Left ventricle myocardium superior (tissue), 1 donor: ENCODE measurements at places on chromosomes 2 and 18. TPM values are rescaled to one million over a fixed set of nuclear protein-coding genes. Genes with fewer than 3 reads are reported as not detected.

DNA sequence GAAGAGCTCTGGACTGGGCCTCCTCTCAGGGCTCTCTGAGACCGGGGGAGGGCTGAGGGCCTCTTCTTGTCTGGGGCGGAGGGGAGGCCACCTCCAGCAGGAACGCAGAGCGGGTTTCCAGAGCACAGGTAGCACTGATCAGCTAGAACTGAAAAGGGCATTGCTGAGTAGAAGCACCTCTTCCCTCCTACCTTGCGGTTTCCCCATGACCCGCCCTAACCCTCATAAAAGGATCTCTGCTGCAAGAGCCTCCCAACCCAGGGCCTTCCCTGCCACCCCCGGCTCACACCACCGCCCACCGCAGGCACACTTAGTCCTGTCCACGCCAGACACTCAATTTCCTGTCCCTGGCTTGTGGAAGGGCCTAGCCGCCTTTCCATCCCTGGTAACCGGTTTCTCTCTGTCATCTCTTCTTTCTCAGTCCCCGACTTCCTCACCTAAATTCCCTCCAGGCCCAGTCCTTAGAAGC lies 966 bp downstream of the ADCY3 start:
- DNase-seq, result no peak

GRCh38 chr2:38430597-38431207 lies 53.6 kb upstream of the ATL2 start:
- no peak for DNase-seq

AP1S3 gene
- 0.50 TPM for total RNA-seq

DNA sequence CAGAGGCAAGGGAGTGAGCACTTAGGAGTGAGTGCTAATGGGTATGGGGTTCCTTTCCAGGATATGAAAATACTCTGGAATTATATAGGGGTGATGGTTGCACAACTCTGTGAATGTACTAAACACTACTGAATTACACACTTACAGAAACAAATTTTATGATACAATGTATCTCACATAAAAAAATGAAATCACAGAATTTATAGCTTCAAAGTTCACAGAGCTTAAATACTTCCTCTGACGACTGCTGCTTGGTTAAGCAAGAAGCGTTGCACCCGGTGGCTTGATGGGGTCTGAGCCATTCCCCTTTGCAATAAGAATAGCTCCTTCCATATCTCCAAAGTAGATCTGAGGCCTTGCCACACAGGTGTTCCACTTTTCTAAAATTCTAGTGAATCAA lies 835.1 kb downstream of the TSN start:
- DNase-seq, result no peak

SRD5A2 gene
- not detected for total RNA-seq

GRCh38 chr2:206256706-206257205 lies 17.7 kb upstream of the ZDBF2 start:
- no peak for DNase-seq

DNA sequence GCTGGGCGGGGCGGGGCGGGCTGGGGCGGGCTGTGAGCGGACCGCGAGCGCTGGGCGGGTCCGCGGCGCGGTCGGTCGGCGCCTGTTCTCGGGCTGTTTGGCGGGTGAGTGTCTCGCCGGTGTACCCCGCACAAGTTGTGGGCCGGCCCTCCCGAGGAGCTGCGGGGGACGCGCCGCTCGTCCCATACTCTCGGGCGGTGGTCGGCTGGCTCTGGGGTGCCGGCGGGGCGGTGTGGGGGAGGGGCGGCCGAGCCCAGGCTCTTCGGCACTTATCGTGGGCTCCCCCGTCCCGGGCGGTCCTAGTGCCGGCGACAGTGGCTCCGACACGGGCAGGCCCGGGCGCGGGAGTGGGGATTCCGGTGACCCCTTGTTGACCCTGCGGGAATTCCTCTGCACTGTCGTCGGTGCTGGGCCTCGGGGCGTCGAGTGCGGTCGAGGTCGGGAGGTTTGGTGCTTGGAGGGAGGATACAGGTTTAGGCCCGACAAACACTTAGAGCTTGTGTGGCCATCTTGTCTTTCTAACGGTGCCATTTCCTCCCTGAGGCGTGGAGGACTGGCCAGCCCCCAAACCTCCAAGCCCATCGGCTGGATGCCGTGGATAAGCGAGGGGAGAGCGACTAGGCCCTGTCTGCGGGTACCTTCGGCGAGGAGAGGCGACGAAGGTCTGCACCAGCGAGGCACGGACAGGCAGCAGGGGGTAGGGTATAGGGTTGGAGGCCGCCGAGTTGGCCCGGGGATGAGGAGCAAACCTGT lies at the start of gene SEPTIN2:
Gene SEPTIN2, plus strand, starts transcription at position 47 of the 753 bp plus-strand sequence. CDS start 8,308 bp downstream, outside the sequence.
- no peak for DNase-seq

- no peak for DNase-seq
Measured at GRCh38 chr2:71281950-71282349, 49.6 kb upstream of the ZNF638 start.

DNA sequence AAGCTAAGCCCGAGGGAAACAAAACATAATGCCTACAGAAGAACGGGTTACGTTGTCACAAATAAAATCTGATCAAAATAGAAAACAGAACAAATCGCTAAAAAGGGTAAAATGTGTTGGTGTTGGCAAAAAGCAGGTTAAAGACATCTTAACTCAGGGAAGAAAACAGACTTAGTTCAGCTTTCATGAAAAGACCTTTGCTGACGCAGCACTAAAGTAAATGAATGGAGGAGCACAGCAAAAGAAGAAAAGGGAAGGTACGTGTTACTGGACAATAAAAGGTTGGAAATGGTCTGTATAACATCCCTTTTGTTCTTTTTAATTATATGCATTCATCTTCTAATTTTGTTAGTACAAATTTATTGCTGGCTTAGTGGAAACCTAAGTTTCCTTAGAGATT lies 117.4 kb upstream of the DSEL start:
- DNase-seq, result no peak

DNA sequence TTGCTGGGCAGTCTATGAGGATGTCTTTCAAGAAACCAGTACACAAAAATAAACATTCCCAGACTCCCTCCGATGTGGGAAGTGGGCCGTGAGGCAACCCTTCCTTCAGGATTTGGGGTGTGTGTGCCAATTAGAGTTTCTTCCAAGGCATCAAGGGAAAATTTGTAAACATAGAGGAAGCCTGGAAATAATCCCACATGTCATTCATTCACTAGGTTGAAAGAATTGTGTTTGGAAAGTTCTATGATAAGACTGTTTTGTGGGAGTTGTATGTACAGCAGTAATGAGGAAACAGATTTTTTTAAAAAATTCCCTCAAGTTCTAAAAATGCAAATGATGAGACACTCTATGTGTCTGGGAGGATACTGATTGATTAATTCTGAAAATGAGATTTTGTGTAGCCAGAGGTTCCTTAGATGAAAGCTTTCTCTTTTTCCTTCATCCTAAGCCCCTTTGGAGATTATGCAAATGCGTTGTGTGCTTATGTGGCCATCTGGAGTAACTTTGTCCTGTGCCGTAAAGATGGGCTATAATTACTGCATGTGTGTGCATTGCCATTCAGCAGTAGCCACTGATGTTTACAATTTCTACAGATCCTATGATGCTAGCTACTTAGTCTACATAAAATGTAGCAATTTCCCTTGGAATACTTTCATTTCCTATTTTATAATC lies 107.8 kb upstream of the TPO start:
- DNase-seq, result no peak

CABLES1 gene
- total RNA-seq, result 3.2 TPM

DNA sequence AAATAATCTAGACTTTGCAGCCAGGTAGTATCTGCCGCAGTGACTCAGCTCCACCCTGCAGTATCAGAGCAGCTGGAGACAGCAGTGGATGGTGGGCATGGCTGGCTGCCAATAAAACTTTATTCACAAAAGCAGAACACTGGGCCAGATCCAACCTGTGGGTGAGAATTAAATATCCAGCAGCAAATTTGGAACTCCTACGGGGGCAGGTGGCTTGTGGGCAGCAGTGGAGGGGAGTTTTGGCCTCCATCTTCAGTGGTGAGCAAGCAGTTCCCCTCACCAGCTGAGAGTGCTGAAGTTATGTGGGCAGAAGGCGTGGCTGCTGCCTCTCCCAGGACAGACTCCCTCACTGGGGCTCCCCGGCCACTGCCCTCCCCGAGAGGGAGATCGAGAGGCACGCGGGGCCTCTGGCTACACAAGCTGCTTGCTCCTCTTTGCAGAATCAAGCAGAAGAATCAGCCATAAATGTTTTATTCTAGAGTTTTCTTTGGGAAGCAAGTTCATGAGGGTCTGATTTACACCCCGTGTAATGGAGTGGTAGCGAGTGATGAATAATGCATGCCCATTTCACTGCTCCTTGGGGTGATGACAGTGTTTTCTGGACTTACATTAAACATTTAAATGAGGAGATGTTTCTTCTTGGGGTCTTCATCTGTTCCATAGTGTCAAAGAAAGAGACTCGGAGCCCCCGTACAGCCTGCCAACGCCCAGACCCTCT lies 204.3 kb downstream of the SEPTIN10 start:
- no peak for DNase-seq

DNA sequence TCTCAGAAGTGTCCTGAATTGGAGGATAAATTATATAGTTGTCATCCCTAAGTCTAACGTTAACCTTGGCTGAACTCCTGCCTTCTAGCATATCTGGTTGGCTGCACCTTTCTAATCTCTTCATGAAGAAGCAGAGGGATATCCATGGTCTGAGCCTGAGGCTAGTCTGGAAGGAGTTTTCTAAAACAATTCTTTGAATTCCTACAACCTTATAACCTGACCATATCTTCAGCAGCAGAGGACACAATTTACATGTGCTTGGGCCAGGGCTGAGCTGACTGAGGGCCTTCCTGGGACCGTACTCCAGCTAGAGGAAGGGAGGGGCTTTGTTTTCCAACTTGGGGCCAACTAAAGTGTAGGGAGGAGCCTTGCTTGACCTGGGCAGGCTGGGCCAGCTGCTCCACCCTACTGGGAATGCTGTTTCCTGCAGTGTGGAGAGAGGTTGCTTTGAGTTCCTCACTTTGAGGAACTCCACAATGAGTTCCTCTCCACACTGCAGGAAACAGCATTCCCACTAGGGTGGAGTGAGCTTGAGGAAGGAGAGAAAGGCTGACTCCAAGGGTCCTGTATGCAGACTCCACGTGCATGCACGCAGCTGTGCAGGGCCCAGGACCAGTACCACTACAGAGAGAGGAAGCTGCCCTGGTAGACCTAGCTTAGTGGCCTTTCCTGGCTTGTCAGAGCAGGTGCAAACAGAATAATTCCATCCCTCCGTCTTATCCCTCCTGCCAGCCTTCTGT lies 19.6 kb downstream of the CEP68 start:
- DNase-seq, result peak; percentile 58

DNA sequence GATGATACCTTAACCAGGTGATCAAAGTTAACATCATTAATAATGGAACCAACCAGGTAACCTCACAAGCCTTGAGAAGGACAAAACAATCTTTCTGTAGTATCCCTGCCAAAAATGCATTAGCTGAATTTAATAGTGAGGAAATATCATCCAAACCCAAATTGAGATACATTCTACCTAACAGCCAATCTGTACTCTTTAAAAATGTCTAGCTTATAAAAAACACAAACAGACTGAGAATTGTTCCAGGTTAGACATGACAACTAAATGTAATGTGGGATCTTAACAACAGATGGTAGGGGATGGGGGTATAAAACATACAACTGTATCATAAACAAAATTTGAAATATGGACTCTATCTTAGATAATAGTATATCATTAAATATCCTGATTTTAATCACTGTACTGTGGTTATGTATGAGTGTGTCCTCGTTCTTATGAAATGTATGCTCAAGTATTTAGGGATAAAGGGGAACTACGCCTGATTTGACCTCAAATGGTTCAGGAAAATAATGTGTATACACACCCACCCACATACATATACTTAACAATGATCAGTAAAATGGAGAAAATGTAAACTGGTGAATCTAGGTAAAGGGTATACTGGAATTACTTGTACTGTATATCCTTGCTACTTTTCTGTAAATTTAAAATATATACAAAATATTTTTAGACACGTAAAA lies 1.7 kb downstream of the FANCL start:
- no peak for DNase-seq

GNAL gene
- total RNA-seq, result 5.1 TPM

DSC3 gene
- total RNA-seq, result 0.10 TPM

GRCh38 chr2:239994086-239994485 lies 31.1 kb downstream of the NDUFA10 start:
- DNase-seq, result no peak

- DNase-seq, result no peak
Measured at GRCh38 chr2:20453087-20453486, 6.2 kb downstream of the RHOB start.

DNA sequence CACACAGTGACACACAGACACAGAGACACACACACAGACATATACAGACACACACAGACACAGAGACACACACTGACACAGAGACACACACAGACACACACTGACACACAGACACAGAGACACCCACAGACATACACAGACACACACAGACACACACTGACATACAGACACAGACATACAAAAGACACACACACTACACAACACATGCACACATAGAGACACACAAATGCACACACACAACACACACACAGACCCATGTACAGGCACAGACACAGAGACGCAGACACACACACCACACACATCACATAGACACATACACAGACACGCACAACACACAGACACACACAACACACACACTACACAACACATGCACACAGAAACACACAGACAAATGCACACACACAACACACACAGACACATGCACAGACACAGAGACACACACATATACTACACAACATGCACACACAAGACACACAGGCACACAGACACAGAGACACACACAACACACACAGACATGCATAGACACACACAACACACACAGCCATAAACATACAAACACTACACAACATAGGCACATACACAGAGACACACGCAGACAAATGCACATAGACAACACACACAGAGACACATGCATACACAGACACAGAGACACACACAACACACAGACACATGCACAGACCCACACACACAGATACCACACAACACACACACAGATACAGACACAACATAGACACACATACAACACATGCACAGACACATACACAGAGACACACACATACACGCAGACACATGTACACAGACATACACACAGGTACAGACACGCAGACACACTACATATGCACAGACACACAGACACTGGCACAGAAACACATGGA lies 120.5 kb downstream of the BCL2 start:
- no peak for DNase-seq

SLC8A1 gene
- total RNA-seq, result 1,122 TPM

SLC9A4 gene
- total RNA-seq, result not detected

GRCh38 chr2:70240599-70240998 lies 7.8 kb downstream of the TIA1 start:
- no peak for DNase-seq

GRCh38 chr2:70128005-70128404 lies 40.7 kb downstream of the PCBP1 start:
- DNase-seq, result no peak

DNA sequence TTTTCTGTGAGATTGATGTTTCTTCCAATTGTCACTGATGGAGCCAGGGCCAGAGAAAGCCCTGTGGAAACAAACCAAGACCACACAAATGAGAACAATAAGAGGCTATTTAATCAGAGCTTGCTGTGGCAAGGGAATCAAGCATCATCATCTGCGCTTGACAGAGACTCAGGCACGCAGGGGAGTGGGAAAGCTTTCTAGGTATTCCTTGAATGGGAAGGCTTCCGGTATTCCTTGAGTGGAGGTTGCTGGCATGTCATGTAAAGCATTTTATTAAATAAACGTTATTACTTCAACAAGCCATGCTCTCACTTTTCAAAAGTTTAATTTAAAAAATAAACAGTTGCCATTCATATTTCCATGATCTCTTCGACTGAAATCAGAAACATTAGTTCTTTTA lies 194.6 kb upstream of the SYT4 start:
- DNase-seq, result no peak

GRCh38 chr2:102057502-102058292 lies 65.9 kb downstream of the IL1R2 start:
- DNase-seq, result peak; percentile 57
